ENCODE measurements at places on chromosomes 1 and 21.

DNA sequence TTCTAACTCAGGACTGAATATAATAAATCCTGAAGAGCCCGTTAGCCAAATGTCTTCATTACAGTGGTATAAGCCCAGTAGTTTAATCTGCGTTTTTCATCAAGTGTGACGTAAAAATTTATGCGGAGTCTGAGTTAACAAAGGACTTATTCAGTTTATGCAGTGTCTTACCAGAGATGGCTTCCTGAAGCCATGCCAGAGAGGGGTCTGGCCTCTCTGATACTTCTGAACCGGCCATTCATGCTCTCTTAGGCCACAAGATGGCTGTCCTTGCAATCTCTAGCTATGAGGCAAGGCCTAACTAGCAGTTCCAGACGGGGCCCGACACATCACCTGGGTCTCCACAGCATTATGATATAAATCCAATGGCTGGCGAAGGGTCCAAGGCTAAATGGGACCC lies 101.4 kb downstream of the TEX35 start:
- DNase-seq = no peak
- H3K27ac ChIP-seq = no peak overlapping the region
- no peak overlapping the region for H3K4me3 ChIP-seq
- H3K36me3 ChIP-seq = no peaks in the 10 kb centered on the region
- no peaks in the 10 kb centered on the region for H3K27me3 ChIP-seq

- DNase-seq = no peak
- H3K4me3 ChIP-seq = no peak overlapping the region
- H3K4me1 ChIP-seq = no peaks in the 10 kb centered on the region
Measured at GRCh38 chr1:192010406-192010805, 147.9 kb upstream of the RGS18 start.

DNA sequence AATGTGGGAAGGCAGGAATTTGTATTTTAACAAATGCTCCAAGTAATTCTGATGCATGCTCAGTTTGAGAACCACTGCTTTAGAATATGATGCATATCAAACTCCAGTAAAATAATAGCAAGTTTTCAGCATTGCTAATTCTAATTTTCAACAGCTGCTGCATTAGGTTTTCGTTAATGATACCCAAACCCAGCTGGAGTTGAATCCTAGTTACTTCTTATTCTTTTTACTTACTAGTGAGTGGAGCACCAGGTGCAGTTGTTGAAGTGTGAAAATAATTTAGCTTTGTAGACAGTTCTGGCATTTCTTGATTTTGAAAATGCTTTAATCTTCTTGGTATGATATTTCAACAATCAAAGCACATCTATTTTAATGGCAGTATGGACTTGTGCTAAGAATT lies 138.5 kb downstream of the HS2ST1 start:
- H3K27ac ChIP-seq = no peak overlapping the region
- H3K27me3 ChIP-seq = no peaks in the 10 kb centered on the region
- no peak for DNase-seq
- no peak overlapping the region for H3K4me3 ChIP-seq

- no peaks in the 10 kb centered on the region for H3K27me3 ChIP-seq
- no peaks in the 10 kb centered on the region for H3K4me1 ChIP-seq
- peak overlapping the region; percentile 86 for H3K4me3 ChIP-seq
- peaks cover 2% of the 10 kb centered on the region for H3K36me3 ChIP-seq
Measured at GRCh38 chr1:182392050-182393028, 749 bp upstream of the GLUL start.

DNA sequence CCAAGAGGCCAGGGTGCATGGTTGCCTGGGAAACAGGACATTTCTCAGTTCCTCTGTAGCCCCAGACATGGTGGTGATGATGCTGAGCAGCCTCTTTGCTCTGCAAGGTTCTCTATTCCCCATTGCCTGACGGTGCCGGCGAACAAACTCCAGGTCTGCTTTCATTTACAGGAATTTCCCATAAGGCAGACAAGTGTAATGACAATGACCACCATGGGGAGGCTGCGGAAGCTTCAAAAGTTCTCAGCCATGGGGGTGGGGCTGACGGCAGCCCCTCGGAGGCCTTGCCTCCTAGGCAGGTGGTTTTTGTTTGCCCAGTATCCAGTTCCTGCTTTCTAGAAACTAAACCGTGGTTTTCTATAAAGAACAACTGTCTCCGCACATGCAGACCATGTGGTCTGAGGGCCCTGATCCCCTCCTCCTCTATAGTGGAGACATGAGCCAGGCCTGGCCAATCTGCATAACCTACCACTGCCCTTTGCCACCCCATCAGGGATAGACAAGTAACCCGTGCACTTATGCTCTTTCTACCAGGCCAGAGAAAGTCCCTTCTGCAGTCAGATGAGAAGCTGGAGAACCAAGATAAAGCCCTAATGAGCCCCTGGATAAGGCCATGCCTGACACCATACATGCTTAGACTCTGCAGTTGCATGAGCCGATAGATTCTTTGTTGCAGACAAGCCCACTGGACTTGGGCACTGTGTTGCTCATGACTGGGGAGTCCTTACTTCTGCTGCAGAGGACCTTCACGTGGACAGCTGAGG lies 54.1 kb downstream of the LDLRAD2 start:
- no peaks in the 10 kb centered on the region for H3K27me3 ChIP-seq
- H3K4me3 ChIP-seq = no peak overlapping the region
- peak overlapping the region; percentile 19 for H3K27ac ChIP-seq
- no peak for DNase-seq
- H3K36me3 ChIP-seq = peaks cover 5% of the 10 kb centered on the region

- H3K27ac ChIP-seq = no peak overlapping the region
- no peaks in the 10 kb centered on the region for H3K4me1 ChIP-seq
- no peak overlapping the region for H3K4me3 ChIP-seq
- H3K36me3 ChIP-seq = no peaks in the 10 kb centered on the region
- no peaks in the 10 kb centered on the region for H3K27me3 ChIP-seq
Measured at GRCh38 chr1:214303141-214303930, 22.4 kb downstream of the SMYD2 start.

DNA sequence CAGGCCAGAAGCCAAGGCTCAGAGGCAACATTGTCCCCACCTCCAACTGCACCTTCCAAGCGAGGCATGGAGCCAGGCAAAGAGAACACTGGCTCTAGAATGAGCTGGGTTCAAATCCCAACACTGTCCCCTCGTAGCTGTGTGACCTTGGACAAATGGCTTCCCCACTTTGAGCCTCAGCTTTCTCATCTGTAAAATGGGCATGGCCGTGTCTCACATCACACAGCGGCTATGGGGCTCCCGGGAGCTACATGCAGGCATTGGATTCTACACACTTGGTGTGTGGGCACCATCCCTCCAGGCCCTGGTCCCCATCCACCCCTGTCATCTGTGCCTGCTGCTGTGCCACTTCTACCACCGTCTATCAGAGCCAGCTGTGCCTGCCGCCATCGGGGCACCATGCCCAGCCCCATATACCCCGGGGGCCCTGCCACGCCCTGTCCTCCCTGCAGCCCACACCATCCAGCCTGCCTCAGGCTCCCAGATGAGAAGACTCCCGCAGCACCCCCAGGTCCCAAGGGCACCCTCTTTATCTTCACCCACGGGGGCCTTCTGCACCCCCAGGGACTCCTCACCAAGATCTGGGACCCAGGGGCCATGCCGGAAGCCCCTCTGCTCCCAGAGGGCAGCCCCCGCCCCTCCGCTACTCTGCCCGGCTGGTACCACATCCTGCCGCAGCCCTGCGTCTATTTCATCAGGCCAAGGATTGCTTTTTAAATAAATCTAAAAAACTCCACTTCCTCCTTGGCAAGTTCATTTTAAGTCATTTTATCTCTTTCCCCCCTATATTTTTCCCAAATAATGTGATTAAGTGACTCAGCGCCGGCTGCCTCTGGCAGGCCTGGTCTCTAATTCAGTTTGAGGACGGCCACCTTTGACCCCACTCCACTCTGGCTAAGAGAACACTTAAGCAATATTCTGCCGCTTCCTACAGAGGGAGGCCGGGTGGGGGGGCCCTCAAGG lies 107.8 kb upstream of the TARDBP start:
- H3K4me1 ChIP-seq = peaks cover 13% of the 10 kb centered on the region
- no peak for DNase-seq
- no peaks in the 10 kb centered on the region for H3K36me3 ChIP-seq
- peak overlapping the region; percentile 58 for H3K27ac ChIP-seq
- no peak overlapping the region for H3K4me3 ChIP-seq

GRCh38 chr21:34336245-34336644 lies 27.6 kb upstream of the KCNE2 start:
- H3K4me3 ChIP-seq = no peak overlapping the region
- no peak for DNase-seq
- no peaks in the 10 kb centered on the region for H3K4me1 ChIP-seq
- no peaks in the 10 kb centered on the region for H3K36me3 ChIP-seq
- no peaks in the 10 kb centered on the region for H3K27me3 ChIP-seq
- no peak overlapping the region for H3K27ac ChIP-seq

DNA sequence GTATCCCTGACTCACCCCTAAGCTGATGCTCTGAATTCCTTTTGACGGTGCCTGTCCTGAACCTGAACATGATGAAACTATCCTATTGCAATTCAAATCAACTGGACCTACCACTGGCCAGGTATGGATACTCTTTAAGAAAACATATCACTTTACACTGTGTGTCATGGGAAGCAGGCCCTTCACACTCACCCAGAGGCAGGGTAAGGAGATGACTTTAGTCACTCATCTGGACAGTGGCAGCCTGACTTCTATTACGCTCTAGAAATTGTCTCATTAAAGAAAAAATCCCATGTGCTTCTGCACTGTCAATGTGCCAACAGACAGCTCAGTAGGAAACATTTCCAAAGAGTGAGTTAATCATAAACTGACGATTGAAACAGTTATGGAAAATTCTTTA lies 94.3 kb downstream of the VAV3 start:
- H3K4me3 ChIP-seq = no peak overlapping the region
- H3K27ac ChIP-seq = no peak overlapping the region
- H3K36me3 ChIP-seq = no peaks in the 10 kb centered on the region
- H3K27me3 ChIP-seq = no peaks in the 10 kb centered on the region
- no peak for DNase-seq
- H3K4me1 ChIP-seq = no peaks in the 10 kb centered on the region

DNA sequence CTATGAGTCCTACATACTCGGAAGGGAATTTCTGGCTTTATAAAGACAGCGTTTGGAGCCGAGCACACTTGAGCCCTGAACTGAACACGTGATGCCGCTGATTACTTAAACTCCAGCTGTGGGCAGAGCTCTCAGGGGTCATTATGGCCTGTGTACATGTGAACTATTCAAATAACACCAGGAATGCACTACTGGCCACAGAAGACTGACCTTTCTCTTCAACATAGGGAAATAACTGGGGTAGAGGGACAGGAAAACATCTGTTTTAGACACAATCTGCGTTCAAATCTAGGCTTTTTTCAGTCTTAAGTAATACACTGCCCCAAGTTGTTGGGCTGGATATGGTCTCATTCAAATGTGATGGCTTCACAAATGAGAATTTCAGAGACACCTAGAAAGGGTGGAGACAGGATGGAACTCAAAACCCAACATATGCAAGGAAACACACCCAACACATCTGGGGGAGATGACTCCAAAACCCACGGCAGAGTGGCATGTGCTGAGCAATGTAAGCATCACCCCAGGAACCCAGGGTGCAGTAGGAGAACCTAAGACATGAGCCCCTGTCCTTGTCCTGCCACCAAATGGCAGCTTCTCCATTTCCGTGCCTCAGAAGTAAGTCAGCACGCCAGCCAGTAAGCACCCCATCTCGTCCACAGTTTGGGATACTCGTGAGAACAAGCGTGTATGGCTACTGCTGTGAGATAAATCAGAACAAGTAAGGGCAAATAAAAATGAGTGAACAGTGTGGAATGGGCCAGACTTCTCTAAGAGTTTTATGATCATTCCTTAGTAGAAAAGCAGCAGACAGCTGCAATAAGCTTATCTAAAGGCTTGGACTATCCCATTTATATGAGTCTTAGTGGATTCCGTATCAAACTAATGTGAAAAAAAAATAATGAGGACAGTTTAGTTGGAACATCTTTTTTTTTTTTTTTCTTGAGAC lies 24.9 kb downstream of the NID1 start:
- DNase-seq = no peak
- H3K4me3 ChIP-seq = no peak overlapping the region
- no peaks in the 10 kb centered on the region for H3K27me3 ChIP-seq
- H3K4me1 ChIP-seq = no peaks in the 10 kb centered on the region
- H3K27ac ChIP-seq = peak overlapping the region; percentile 73
- no peaks in the 10 kb centered on the region for H3K36me3 ChIP-seq

DNA sequence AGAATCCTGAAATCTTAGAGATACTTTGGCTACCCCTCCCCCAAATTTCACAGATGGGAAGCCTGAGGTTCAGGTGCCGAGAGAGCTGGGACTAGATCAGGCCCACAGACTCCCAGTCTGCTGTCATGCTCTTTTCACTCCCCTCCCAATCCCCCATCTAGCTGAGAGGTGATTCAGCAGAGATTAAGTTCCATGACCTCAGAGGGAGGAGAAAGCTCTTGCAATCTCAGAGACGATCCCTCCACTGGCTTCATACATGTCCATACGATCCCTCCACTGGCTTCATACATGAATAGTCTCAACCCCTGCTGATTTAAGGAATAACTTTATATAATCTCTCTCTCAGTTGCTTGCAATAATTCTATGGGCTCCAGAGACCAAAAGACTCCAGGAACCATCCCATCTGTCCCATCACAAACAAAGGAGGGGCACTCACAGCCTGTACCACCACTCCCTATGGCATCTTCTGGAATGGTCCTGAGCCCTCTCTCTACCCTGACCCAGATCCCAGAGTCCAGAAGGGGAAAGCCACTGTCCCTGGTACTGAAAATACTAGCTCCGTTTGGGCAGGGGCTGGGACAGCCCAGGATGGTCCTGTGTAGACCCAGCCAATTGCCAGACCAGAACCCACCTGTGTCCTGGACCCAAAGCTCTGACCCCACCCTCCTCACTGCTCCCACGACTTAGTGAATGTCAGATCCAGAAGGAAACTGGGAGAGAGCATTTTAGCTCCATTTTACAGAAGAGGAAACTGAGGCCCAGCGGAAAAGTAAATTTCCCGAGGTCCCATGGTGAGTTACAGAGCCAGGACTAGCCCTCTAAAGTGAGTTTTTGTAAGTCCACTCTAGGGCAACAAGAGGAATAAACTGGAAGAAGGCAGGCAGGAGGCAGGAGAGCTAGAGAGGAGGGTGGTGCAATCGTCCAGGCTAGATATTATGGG lies 27.1 kb downstream of the RIMS3 start:
- H3K27ac ChIP-seq = no peak overlapping the region
- H3K4me1 ChIP-seq = no peaks in the 10 kb centered on the region
- no peak for DNase-seq
- H3K36me3 ChIP-seq = no peaks in the 10 kb centered on the region
- H3K27me3 ChIP-seq = no peaks in the 10 kb centered on the region

GRCh38 chr1:34113887-34114286 lies 51.1 kb downstream of the CSMD2 start:
- no peaks in the 10 kb centered on the region for H3K36me3 ChIP-seq
- DNase-seq = no peak
- no peak overlapping the region for H3K27ac ChIP-seq
- H3K4me3 ChIP-seq = no peak overlapping the region

- no peak overlapping the region for H3K4me3 ChIP-seq
- H3K4me1 ChIP-seq = no peaks in the 10 kb centered on the region
- no peak overlapping the region for H3K27ac ChIP-seq
- H3K36me3 ChIP-seq = no peaks in the 10 kb centered on the region
- H3K27me3 ChIP-seq = no peaks in the 10 kb centered on the region
Measured at GRCh38 chr1:88252745-88253144, 431.3 kb upstream of the PKN2 start.

All from breast epithelium (tissue), 4 donors.